ENCODE measurements at places on chromosomes 12 and 14.
A peak's percentile ranks its signal among the peaks of the same experiment; 100 is the strongest.

GRCh38 chr14:100365741-100366140 lies 42.6 kb downstream of the SLC25A47 start:
- no peak for DNase-seq

- no peak for DNase-seq
These were observed 79.9 kb downstream of the BBS10 start for GRCh38 chr12:76268267-76268666.

DNA sequence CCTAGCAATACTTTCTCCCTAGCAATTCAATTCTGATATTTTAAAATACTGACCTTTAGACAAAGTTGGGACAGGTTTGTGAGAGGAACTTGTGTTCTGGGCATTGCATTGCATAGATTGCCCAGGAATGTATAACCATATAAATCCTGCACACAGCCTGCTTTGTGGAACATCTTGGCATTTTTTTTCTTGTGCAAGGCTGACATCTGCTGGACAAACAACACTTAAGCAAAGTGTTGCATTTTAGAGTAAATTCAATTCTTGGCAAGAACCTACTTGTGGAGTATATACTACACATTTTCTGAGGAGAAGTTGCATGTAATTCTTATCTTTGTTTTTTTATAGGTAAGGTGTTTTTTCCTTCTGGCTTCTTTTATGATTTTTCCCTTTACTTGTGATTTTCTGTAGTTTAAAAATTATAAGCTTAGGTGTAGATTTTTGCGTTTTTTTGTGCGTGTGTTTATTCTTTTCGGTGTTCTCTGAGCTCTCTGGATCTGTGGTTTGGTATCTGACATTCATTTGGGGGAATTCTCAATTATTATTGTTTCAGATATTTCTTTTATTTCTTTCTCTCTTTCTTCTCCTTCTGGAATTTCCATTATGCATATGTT lies 26.4 kb downstream of the TESPA1 start:
- peak; percentile 18 for DNase-seq

DNA sequence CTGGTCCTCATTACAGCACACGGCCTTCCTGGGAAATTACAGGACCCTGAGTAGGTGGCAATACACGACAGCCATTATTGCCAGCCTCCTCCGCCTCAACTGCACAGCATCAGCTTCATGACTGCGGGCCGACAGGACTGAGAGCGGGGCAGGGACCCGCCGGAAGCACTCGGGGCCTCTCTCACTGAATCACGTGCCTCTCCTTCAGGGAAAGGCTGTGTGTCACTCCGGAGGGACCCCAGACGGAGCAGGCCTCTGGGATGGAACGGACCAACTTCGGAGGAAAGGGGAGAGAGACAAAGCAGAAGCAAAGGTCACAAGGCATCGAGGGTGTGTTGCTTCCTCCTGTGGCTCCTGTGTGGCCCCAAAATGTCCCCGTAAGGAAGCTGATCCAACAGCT lies 90.0 kb downstream of the RNF34 start:
- DNase-seq, result no peak

GRCh38 chr14:54787261-54787660 lies 115.4 kb downstream of the GCH1 start:
- DNase-seq, result no peak

DNA sequence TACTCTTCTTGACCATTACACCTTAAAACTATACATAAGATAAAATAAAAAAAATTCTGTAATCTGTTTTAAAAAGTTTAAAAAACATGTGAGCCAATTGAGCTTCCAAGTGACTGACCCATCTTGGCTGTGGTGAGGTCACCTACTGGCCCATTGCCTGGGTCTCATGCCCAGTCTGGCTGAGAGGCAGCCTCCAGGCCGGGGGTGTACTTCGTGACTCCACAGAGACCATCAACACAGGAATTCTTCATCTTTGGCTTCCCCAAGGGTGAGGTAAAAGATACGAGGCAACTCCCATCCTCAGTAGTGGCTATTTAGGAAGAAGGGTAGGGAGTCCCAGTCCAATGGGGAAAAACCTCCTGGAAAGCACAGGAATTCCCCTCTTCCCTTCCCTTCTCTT lies 113.2 kb downstream of the APAF1 start:
- DNase-seq, result no peak

- no peak for DNase-seq
These were observed 128.1 kb upstream of the ARID2 start for GRCh38 chr12:45601390-45601789.

- no peak for DNase-seq
These were observed 33.0 kb downstream of the HIGD1C start for GRCh38 chr12:50985322-50985721.

DNA sequence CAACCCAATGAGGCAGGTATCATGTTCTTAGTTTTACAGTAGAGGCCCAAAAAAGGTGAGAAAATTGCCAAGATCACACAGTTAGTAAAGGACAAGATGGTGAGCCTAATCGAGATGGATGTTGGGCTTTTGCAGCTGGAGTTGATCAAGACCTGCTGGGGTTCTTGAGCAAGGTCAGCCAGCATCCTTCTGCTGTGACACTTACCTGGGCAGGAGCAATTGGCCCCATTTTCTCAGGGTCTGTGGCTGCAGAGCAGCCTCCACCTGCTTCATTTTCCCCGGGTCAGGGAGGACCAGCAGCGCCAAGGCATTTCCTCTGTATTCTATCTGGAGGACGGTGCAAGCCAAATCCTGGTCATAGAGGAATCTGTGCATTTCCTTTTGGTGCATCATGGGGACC lies 6.5 kb downstream of the SERPINA11 start:
- DNase-seq, result no peak

GRCh38 chr12:39499296-39499695 lies 56.4 kb upstream of the KIF21A start:
- DNase-seq, result no peak

DNA sequence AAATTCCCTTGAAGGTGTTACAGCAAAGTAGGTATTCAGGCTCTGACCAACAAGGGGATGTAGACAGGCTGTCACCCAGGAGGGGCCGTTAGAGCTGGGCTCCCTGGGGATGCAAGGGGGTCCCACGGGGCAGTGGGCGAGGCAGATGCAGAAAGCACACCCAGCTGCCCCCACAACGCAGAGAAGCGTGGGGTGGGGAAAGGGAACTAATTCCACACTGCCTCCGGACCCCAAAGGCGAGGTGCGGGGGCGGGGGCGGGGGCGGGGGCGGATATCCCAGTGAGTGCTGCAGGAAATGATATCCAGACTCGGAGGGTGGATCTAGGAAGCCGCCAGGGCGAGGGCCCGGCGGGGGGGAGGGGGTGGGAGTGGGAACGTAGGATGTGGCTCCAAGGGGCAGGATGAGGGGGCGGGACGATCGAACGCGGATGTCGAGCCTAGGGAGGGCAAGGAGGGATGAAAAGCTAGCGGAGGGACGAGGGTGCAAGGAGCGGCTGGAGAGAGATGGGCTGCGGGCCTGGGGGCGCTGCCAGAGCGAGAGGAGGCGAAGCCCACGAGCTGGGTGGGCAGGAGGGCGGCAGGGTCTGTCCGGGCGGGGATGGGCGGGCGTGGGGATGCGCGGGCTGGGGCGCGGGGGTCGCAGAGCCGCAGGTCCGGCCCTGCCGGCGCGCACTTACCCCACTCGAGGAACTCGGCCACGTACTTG lies 874 bp downstream of the CDC42BPB start:
- no peak for DNase-seq

GRCh38 chr14:93017301-93017797 lies 94.4 kb downstream of the CHGA start:
- DNase-seq, result no peak

DNA sequence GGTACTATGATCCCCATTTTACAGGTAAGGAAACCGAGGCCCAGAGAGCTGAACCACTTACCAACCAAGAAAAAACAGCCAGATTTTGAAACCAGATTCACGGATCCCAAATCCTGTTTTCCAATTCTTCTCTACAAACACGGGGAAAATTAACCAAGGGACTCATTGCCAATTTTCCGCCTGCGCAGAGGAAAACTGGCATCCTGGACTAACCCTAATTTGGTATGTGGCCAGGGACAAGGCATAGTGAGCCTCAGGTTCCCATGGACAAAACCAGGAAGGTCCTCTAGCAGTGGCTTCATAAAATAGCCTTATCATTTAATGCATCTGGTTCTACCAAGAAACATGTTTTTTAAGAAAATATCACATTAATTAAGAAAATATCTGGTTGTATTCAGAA lies 517.3 kb downstream of the MED13L start:
- no peak for DNase-seq

GRCh38 chr14:57962325-57963035 lies 96.6 kb upstream of the SLC35F4 start:
- no peak for DNase-seq

GRCh38 chr12:108647585-108648287 lies 14.0 kb upstream of the SELPLG start:
- DNase-seq, result no peak

- no peak for DNase-seq
These were observed 113.8 kb downstream of the LRRK2 start for GRCh38 chr12:40338621-40339020.

DNA sequence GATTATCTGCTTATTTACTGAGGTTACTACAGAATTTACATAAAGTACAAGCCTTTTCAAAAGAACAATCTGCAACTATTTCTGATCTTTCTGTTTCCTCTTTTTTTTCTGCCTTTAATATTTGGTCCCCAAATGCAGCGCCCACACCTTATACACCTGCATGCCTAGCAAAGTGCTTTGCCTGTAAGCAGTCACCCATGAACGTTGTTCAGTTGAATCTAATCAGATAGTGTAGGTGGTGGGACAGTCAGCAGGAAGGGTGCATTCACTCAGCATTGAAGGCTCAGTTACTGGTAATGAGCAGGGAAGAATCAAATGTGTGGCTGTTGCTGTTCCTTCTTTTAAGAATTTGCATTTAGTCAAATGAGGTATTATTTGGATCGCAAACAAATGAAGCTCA lies 108.4 kb downstream of the GPR135 start:
- no peak for DNase-seq

DNA sequence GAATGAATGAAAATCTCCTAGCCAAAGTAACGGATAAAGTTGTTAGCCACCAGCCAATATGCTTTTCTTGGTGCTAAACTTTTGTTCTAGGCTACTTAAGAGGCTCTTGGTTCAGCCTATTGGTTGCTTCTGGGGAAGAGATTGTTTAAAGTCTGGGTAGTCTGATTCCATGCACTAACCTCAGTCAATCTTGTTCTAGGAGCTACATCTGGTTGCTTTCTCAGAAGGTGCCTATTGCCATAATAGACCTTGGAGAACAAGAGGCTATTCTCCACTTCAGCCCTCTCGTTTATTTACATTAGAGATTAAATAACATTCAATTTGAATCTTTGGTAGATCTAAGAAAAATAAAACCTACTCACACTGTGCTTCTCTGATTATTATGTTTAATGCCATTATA lies 40.8 kb upstream of the OTOGL start:
- no peak for DNase-seq

- no peak for DNase-seq
These were observed 615.1 kb downstream of the CCER1 start for GRCh38 chr12:90339837-90340236.

DNA sequence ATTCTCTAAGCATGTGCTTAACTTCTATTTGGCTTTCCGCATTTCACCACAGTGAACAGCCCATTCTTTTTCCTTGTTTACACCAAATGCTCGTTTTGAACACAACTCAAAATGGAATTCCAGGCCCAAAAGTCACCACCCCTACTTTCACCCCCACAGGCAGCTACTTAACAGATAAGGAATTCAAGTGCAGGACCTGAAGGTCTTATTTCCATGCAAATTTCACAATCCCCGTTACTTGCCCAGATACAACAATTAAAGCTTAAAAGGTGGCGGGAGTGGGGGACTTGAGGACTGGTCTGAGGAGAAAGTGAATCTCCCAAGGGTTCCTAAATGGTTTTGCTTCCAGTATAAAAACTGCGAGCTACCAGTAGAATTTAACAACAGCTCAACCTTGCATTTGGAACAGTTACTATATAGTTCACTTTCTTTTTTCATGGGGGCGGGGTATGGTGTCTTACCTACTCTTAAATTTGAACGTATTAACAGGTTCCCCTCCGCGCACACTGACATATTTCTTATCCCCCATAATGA lies 3.7 kb downstream of the USP44 start:
- DNase-seq, result no peak

GRCh38 chr14:33480071-33480886 lies 470.6 kb downstream of the EGLN3 start:
- no peak for DNase-seq

GRCh38 chr12:119989361-119989730 lies 310 bp downstream of the BICDL1 start:
- DNase-seq, result no peak

DNA sequence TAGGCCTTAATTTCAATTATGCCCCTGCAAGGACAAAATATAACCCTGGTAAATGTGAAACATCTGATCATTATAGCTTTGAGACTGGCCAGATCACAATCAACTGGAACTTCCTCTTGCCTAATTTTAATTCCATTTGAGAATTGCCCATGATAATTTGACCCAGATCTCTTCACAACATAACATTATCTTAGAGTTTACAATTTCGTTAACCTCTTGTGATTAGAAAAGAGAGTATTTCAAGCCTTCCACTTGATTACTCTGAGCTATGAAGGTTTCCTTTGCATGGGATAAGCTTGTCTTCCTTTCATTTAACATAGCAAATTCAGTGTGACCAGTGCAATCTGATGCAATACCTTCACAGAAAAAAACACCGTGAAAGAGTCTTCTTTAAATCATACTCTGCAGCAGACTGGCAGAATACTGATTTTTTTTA lies 143.6 kb downstream of the DUSP6 start:
- no peak for DNase-seq

GRCh38 chr14:73124180-73124894 lies 12.0 kb upstream of the PSEN1 start:
- no peak for DNase-seq

- DNase-seq, result no peak
These were observed 11.7 kb downstream of the CAMKK2 start for GRCh38 chr12:121284551-121285390.

DNA sequence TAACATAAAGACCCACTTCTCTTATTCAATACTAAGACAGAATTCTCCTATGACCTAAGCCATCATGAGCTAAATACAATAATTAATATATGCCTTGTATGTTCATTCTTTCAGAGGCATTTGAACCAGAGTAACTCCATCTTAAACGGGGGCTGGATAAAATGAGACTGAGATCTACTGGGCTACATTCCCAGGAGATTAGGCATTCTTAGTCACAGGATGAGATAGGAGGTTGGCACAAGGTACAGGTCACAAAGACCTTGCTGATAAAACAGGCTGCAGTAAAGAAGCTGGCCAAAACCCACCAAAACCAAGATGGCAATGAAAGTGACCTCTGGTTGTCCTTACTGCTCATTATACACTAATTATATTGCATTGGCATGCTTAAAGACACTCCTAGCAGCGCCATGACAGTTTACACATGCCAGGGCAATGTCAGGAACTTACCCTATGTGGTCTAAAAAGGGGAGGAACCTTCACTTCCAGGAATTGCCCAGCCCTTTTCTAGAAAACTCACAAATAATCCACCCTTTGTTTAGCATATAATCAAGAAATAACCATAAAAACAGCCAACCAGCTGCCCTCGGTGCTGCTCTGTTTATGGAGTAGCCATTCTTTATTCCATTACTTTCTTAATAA lies 260.7 kb downstream of the SSPN start:
- no peak for DNase-seq

GRCh38 chr14:78282437-78282836 lies 112.3 kb downstream of the NRXN3 start:
- no peak for DNase-seq
